ENCODE measurements at places on chromosomes 4 and X. TPM values are rescaled to one million over a fixed set of nuclear protein-coding genes. Genes with fewer than 3 reads are reported as not detected.

GLRA3 gene
- 0.15 TPM for total RNA-seq

ZCCHC18 gene
- 1.1 TPM for total RNA-seq

CCSER1 gene
- 6.2 TPM for total RNA-seq

ACSL1 gene
- total RNA-seq: 89.5 TPM

CDS1 gene
- 32.7 TPM for total RNA-seq

GRCh38 chr4:183011213-183011907, 87.7 kb upstream of the WWC2 start:
- no peak for DNase-seq
- H3K36me3 ChIP-seq: no peaks in the 10 kb centered on the region
- no peaks in the 10 kb centered on the region for H3K4me1 ChIP-seq
- no peaks in the 10 kb centered on the region for H3K27me3 ChIP-seq

- H3K27me3 ChIP-seq: no peaks in the 10 kb centered on the region
- peak overlapping the region; percentile 62 for H3K27ac ChIP-seq
- peaks cover 15% of the 10 kb centered on the region for H3K4me1 ChIP-seq
- H3K4me3 ChIP-seq: no peak overlapping the region
- DNase-seq: peak; percentile 94
Measured at GRCh38 chrX:68989865-68990606, 161.2 kb downstream of the EFNB1 start.

DNA sequence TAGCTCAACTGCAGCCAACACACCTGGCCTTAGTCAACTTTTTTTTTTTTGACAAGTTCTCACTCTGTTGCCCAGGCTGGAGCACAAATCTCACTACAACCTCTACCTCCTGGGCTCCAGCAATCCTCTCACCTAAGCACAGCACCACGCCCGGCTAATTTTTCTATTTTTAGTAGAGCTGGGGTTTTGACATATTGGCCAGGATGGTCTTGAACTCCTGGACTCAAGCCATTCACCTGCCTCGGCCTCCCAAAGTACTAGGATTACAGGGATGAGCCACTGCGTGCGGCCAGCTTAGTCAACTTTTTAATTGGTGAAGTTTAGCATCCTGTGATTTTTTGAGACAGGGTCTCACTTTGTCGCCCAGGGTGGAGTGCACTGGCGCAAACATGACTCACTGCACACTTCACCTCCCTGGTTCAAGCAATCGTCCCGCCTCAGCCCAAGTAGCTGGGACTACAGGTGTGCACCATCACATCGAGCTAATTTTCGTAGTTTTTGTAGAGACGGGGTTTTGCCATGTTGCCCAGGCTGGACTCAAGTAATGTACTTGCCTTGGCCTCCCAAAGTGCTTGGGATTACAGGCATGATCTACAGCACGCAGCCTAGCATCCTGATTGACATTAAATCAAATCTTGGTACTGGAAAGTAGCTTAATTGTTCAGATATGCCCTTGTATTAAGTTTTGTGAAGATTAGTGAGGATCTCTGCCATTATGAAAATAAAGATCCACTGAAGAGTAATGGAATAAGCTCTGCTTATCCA, 8.3 kb downstream of the HNRNPDL start:
- no peak overlapping the region for H3K27ac ChIP-seq
- H3K36me3 ChIP-seq: peaks cover 18% of the 10 kb centered on the region

DNA sequence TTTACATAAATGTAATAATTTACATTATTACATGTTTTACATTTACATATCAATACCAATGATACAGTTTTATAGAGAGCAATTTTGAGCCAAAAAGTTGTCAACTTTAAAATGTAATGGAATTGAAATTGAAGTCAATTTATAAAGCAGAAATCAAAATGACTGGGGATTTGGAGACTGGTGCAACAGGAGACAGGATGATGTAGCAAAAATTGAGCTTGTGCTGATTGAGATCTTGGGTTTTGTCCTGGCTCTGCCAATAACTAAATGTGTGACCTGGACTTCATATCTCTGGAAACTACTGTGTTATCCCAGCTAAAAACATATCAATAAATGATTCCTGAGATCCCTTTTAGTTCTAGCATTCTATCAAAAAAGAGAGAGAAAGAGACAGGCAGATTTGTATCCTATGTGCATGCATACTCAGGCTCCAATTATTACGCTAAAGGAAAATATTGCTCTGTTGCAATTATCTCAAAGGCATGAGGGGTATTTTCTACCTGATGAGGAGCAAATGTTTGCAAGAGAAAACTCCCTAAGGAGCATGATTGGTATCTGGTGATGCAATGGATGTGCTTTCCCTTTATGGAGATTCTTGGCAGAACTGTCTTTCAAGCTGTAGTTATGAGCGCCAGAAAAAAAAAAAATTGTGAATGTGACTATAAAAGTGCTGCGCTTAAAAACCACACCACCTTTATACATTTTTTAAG, 14.7 kb downstream of the EXOC1L start:
- no peak overlapping the region for H3K4me3 ChIP-seq
- H3K36me3 ChIP-seq: no peaks in the 10 kb centered on the region
- H3K4me1 ChIP-seq: no peaks in the 10 kb centered on the region
- no peak for DNase-seq

DNA sequence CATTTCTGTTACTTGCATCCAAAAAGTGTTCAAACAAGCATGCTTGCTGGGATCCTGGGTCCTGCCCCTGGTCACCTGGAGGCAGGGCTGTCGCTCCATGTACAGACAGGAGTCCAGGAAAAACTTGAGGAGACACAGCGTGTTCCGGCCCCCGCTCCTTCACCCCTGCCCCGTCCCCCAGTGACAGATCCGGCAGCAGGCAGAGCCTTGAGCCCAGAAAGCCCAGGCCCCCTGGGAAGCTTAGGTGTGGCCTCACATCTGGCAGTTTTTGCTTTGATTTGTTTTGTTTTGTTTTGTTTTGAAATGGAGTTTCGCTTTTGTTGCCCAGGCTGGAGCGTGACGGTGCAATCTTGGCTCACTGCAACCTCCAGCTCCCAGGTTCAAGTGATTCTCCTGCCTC, 67.0 kb downstream of the TRMT44 start:
- H3K4me3 ChIP-seq: no peak overlapping the region
- H3K27ac ChIP-seq: no peak overlapping the region
- DNase-seq: no peak
- H3K4me1 ChIP-seq: peaks cover 20% of the 10 kb centered on the region
- no peaks in the 10 kb centered on the region for H3K27me3 ChIP-seq

DNA sequence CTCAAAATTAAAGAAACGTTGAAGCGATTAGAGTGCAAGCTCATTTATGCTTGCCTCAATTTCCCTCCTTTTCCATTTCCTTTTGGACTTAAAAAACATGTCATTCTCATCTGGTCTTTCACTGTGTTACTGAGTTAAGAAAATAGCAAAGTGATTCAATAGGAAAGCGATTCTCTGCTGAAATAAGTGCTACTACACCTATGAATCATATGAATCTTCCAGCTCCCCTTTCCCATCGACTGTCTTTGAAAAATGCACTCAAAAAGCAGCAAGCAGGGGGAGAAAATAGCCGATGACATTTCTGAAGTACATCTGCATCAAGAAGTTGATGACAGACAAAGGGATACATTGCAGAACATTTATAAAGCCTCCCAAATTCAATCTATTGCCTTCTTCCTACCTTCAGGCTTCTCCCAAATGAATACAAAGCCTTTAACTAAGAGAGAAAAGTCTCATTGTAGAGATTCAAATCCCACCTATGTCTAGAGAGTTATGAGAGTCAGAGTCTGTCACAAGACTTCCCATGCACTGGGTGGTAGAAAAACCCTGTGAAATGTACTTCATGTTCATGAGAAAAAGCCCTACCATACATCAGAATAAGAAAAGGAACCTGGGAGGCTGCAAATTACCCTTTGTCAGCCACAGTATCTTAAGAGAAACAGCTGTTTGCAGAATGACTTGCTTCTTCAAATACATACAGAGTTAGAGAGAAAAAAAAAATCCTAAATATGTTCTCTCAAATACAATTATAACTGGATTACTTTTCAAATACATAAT, 78.9 kb downstream of the MBNL3 start:
- peak; percentile 2 for DNase-seq
- H3K4me3 ChIP-seq: no peak overlapping the region
- no peaks in the 10 kb centered on the region for H3K36me3 ChIP-seq

- no peak overlapping the region for H3K4me3 ChIP-seq
- no peak overlapping the region for H3K27ac ChIP-seq
- DNase-seq: no peak
- H3K36me3 ChIP-seq: no peaks in the 10 kb centered on the region
- peaks cover 20% of the 10 kb centered on the region for H3K27me3 ChIP-seq
Measured at GRCh38 chrX:17913801-17914200, 52.7 kb upstream of the RAI2 start.

DNA sequence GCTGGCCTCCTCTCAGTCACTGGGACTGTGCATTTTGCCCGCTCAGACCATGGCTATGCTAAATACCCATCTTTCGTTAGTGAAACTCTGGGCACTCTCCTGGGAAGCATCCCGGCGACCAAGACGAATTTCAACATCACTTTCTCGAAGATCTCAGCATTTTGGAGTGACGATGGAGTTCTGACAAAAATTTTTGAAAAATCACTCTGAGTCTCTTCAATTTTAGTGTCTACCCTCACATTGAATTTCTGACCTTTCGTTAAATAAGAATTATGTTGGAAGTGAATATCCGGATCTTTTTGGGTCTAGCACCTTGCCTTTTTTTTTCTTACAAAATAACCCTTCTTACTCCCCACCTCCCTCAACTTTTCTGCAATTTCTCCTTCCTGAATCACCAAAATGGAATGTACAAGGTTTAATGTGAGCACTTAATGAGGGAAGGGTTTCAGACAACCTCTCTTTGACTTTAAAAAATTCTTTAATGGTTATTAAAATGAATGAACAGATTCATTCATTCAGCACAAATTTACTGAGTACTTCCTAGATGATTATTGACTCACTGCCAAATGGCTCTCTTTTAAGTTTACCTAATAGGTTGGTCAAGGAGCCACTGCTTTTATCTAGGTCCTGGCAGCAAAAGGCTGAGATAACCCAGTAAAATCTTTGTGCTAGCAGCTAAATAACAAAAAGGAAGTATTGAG, 746 bp upstream of the AADAT start:
- H3K27me3 ChIP-seq: no peaks in the 10 kb centered on the region
- H3K4me3 ChIP-seq: no peak overlapping the region
- H3K36me3 ChIP-seq: peaks cover 8% of the 10 kb centered on the region
- peak; percentile 73 for DNase-seq
- no peak overlapping the region for H3K27ac ChIP-seq

DNA sequence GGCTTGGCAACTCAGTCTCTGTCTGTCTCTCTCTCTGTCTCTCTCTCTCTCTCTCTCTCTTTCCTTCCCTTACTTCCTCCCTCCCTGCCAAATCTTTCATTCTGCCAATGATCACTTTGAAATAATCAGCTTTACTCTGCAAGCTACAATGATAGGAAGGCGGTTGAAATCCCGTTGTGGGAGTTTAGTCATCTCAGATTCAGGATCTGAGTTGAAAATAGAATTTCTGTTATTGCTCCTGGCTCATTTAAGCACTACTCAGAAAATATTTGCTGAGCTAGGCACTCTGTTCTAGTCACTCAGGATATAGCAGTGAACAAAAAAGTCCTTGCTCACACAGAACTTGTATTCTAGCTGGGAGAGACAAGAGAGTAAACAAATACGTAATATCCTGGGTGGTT, 56.3 kb upstream of the DCTD start:
- no peak overlapping the region for H3K4me3 ChIP-seq
- no peaks in the 10 kb centered on the region for H3K27me3 ChIP-seq
- no peak overlapping the region for H3K27ac ChIP-seq
- H3K4me1 ChIP-seq: peaks cover 6% of the 10 kb centered on the region
- no peak for DNase-seq

DNA sequence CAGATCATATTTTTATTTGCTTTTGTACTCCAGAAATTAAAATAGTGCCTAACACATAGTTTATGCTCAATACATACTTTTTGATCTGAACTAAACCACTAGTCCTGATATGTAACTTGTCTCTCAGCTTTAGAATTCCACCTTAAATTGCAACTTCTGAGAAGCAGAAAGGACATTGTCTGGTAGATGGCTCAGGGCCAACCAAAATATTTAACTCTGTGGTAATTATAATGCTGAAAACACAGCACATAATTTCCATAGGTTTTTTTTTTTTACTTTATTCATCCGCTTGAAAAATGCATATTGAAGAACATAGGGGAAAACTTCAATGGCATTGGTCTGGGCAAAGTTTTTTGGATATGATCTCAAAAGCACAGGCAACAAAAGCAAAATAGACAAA, 59.3 kb downstream of the AREG start:
- H3K27ac ChIP-seq: no peak overlapping the region
- H3K36me3 ChIP-seq: no peaks in the 10 kb centered on the region
- H3K4me3 ChIP-seq: no peak overlapping the region

DNA sequence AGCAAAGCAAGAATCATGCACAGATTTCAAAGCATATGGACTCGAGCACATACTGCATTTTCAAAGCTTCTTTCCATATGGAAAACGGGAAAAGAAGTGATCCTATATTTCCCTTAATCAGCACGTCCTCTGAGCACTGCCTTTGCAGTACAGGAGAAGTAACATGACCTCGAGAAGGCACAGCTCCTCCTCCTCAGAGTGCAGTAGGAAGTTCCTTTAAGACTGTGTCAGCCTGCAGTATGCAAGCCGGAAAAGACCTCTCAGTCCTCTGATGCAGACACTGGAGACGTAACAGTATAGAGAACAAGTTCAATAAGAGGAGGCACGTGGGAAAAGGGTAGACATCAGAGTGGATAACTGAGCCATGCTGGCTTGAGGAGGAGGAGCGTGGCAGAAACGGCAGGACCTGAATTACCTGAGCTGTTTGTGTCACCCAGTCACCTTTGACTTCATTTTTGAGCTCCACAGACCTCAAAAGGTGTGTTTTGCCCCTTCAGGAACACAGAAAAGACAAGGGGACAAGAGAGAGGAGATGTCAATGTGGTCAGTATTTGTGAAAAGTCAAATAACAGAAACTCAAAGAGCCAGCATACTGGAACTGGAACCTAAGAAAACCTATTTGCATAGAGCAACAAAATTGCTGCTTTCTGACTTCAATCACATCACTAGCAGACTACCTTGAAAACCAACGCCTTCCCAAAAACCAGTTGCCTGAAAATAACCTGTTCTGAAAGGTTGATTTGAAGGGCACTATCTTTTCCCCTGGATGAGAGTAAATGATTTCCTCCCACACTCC, 20.8 kb downstream of the IRF2 start:
- H3K27ac ChIP-seq: peak overlapping the region; percentile 37
- H3K27me3 ChIP-seq: no peaks in the 10 kb centered on the region
- H3K36me3 ChIP-seq: no peaks in the 10 kb centered on the region
- peaks cover 50% of the 10 kb centered on the region for H3K4me1 ChIP-seq
- no peak overlapping the region for H3K4me3 ChIP-seq

DNA sequence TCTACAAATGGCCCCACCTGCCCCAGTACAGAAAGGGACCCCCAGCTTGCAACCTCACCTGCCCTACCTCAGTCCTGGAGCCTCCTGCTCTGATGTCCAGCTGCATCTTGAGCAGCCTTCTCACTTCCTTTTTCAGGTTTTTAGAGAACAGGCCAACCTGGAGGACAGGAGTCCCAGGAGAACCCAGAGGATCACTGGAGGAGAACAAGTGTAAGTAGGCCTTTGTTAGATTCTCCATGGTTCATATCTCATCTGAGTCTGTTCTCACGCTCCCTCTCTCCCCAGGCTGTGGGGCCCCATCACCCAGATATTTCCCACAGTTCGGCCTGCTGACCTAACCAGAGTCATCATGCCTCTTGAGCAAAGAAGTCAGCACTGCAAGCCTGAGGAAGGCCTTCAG, 3.6 kb downstream of the MAGEA11 start:
- no peaks in the 10 kb centered on the region for H3K36me3 ChIP-seq
- no peak overlapping the region for H3K27ac ChIP-seq
- DNase-seq: no peak
- no peaks in the 10 kb centered on the region for H3K4me1 ChIP-seq
- no peak overlapping the region for H3K4me3 ChIP-seq
- H3K27me3 ChIP-seq: no peaks in the 10 kb centered on the region

Data from lung (tissue), 17 donors.